T1000 (cell line): ENCODE measurements at places on chromosomes 4 and X.

GRCh38 chr4:138487230-138487629, 245.1 kb upstream of the SLC7A11 start:
- no peak for DNase-seq

GRCh38 chr4:65311120-65311519, 359.2 kb downstream of the EPHA5 start:
- DNase-seq, result no peak

GRCh38 chr4:146465628-146466027, 56.1 kb downstream of the SLC10A7 start:
- no peak for DNase-seq

DNA sequence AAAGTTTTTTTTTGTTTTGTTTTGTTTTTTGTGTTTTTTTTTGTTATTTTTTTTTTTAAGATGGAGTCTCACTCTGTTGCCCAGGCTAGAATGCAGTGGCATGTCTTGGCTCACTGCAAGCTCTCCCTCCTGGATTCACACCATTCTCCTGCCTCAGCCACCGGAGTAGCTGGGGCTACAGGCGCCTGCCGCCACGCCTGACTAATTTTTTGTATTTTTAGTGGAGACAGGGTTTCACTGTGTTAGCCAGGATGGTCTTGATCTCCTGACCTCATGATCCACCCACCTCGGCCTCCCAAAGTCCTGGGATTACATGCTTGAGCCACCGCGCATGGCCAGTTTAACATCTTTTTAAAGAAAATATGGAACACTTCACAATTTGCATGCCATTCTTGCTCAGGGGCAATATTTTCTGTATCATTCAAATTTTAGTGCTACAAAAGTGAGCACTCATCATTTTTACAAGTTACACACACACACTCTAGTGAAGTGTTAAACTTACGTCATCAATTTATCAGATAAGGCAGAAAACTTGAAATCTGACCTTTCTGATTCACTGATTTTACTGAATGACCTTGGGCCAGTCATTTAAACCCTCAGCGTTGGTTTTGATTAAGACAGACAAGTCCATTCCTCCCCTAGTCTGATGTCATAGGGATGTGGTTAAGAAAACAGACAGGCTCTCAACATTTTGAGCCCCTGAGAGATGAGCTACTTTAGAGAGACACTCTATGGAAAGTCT, 61.2 kb downstream of the TRIM2 start:
- DNase-seq, result no peak

DNA sequence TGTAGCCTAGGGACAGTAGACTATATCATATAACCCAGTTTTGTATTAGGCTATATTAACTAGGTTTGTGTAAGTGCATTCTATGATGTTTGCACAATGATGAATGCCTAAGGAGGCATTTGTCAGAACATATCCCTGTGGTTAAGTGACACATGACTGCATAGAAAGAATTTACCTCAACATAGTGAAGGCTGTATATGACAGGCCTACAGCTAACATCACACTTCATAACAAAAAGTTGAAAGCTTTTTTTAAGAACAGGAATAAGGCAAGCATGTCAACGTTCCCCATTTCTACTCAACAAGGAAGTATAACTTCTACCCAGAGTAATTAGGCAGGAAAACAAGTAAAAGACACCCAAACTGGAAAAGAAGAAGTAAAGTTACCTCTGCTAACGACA, 165.9 kb upstream of the NDST4 start:
- no peak for DNase-seq

DNA sequence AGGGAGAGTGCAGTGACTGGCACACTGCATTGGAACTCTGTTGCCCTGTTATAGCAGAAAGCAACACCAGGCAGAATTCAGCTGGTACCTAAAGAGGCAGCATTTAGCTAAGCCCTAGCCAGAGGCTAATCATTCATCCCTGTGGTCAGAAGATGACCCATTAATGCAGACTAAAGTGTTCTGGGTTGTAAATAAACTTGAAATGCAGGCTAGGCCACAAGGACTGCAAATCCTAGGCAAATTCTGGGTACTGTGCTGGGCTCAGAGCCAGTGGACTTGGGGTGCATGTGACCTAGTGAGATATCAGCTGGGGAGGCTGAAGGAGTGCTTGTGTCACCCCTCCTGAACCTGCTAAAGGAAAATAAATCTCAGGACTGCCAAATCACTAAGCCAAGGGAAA, 91.2 kb downstream of the LPAR4 start:
- no peak for DNase-seq
